ENCODE measurements at places on chromosomes 7 and 10.

GRCh38 chr7:86978808-86979506 is 80.5 kb downstream of the ELAPOR2 start:
- no peak for DNase-seq

GRCh38 chr10:60732807-60733516 is 45.3 kb upstream of the CDK1 start:
- peak; percentile 90 for DNase-seq

DNA sequence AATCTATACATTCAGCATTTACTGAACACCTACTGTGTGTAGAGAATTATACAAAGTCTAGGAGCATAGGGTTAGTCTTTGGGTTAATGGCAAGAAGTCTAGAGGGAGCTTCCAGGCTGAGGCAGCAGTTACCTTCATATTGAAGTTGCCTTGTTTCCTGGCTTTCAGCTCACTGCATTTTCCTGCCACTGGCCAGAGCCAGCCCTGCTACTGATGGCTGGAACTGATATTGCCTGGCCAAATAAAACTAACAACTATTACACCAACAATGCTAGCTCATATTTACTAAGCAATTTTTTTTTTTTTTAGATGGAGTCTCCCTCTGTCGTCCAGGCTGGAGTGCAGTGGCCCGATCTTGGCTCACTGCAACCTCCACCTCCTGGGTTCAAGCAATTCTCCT is 165.7 kb upstream of the ITGB1 start:
- no peak for DNase-seq

DNA sequence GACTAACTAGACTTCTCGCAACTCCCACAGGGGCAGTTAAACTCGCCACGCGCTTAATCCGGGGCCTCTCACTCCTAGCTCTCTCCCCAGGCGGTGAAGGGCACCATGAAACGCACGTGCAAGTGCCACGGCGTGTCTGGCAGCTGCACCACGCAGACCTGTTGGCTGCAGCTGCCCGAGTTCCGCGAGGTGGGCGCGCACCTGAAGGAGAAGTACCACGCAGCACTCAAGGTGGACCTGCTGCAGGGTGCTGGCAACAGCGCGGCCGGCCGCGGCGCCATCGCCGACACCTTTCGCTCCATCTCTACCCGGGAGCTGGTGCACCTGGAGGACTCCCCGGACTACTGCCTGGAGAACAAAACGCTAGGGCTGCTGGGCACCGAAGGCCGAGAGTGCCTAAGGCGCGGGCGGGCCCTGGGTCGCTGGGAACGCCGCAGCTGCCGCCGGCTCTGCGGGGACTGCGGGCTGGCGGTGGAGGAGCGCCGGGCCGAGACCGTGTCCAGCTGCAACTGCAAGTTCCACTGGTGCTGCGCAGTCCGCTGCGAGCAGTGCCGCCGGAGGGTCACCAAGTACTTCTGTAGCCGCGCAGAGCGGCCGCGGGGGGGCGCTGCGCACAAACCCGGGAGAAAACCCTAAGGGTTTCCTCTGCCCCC is 19.5 kb downstream of the WNT8B start:
- DNase-seq = peak; percentile 82

- DNase-seq = no peak
Observed at GRCh38 chr7:155813125-155813524, 862 bp upstream of the SHH start.

DNA sequence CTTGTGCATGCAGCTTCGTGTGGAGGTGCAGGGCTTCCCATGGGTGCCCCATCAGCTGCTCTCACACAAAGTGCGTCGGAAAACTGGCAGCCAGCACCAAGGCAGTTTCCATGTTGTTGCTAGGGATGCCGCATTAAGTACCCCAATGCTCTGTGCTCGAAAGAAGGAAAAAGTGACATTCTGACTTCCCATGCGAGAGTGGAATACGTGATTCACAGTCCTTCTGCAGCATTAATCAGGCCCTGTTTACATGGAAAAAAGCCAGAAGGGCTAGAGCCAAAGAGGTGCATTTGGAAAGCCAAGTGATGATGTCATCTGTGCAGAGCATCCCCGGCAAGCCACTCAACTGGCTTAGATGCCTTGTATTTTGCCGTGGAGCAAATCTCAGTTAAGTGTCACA is 258.3 kb downstream of the GATA3 start:
- peak; percentile 37 for DNase-seq

GRCh38 chr10:15196021-15196834 is 27.7 kb upstream of the NMT2 start:
- DNase-seq = no peak

All from urothelium cell line (cell line).